ENCODE measurements at places on chromosomes 16 and 17. TPM values are rescaled to one million over a fixed set of nuclear protein-coding genes. Genes with fewer than 3 reads are reported as not detected.

Gene KRT35
- total RNA-seq = not detected

Gene LRRC37A
- 2.9 TPM for total RNA-seq

Gene CDRT15
- total RNA-seq = not detected

Gene ENPP7
- total RNA-seq = 0.31 TPM

Gene UBE2G1
- 41.7 TPM for total RNA-seq

Gene CES4A
- 29.8 TPM for total RNA-seq

Gene SEPTIN12
- not detected for total RNA-seq

Gene ACAP1
- 9.2 TPM for total RNA-seq

Gene SLFN14
- total RNA-seq = 2.3 TPM

Gene OR1G1
- not detected for total RNA-seq

Gene ZG16B
- 6.1 TPM for total RNA-seq

Gene MEOX1
- total RNA-seq = 1.2 TPM

Gene RASD1
- total RNA-seq = 3.8 TPM

Gene KRTAP4-1
- not detected for total RNA-seq

Gene KRT33A
- not detected for total RNA-seq

Data from lung (tissue), 17 donors.